ENCODE measurements at places on chromosomes 13 and 19.

GRCh38 chr19:40609561-40610395 is 8.6 kb downstream of the LTBP4 start:
- DNase-seq, result peak; percentile 96

- no peak for DNase-seq
Observed at GRCh38 chr13:34174671-34175145, 356.8 kb downstream of the RFC3 start.

DNA sequence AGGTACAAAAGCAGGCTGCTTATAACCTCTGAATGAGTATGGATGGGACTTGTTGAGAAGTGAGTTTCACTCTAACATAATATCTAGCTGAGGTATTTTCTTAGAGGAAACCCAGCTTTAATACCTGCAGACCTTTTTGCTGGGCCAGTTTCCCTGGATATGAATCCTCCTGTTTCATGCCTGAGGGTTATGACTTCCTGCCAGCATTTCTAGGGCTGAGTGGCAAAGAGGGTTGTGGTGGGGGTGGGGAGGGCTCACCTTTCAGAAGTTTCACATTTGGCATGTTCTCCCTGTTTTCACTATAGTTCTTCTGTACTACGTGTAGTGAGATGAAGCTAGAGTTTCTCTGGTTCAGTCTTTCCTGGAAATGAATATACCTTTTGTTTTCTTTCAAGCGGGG is 73.7 kb downstream of the LACC1 start:
- no peak for DNase-seq

DNA sequence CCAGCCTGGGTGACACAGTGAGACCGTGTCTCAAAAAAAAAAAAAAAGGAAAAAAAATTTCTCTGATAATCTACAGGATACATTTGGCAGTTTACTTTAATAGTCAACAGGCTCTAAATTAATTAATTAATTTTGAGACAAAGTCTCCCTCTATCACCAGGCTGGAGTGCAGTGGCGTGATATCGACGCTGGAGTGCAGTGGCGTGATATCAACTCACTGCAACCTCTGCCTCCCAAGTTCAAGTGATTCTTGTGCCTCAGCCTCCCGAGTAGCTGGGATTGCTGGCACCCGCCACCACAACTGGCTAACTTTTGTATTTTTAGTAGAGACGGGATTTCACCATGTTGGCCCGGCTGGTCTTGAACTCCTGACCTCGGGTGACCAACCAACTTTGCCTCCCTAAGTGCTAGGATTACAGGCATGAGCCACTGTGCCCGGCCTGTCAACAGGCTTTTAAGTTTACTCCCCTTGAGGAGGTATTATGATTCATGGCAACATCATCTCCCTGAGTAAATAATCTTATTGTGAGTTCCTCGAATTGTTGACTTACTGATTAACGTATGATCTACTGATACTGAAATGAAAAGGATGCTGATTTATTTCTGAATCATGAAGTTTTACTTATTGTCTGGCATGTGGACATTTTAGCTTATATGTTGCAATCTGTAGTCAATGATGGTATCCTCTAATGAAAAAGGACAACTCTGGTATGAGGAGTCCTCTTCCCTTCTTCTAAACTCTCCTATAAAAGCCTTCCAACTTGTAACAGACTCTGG is 21.3 kb upstream of the MTRF1 start:
- no peak for DNase-seq

DNA sequence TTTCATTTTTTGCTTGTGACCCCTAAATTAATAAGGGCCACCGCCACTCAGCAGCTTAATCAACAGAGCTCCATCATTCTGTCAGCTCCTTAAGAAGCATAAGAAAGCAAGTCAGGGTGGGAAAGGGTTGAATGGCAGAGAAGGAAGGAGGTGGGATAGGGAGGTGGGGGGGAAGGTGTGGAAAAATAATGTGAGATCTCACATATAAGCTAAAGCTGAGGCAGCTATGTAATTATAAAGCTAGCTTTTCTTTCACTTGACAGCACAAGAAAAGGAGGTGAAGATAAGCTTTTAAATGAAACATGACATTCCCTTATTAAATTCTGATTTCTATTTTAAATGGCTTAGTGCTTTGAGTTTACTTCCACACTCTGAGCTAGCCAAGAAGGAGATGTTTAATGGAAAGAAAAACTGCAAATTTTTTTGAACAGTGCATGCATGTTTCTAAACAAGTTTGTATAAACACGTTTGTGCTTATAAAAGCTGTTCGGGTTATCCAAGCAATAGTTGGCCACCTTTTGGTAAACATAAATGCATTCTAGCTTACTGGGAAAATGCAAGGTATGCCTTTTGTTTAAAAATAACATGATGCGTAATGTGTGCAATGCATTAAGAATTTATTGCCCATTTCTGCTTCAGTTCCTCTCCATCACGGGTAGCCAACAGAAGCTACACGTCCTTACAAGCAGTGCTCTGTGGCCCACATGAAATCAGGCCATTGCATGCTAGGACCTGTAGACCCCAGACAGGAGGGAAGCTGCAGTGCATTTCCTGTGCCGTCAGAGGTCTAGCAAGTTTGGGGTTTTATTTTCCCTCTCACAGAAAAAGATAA is 96.2 kb downstream of the LHFPL6 start:
- DNase-seq, result no peak

- no peak for DNase-seq
Observed at GRCh38 chr19:49908480-49909420, 12.1 kb upstream of the IL4I1 start.

GRCh38 chr13:40640845-40641458 is 25.5 kb downstream of the FOXO1 start:
- no peak for DNase-seq

- no peak for DNase-seq
Observed at GRCh38 chr13:43470610-43471009, 316.2 kb downstream of the ENOX1 start.

- no peak for DNase-seq
Observed at GRCh38 chr13:43014162-43014561, 9.2 kb upstream of the DNAJC15 start.

DNA sequence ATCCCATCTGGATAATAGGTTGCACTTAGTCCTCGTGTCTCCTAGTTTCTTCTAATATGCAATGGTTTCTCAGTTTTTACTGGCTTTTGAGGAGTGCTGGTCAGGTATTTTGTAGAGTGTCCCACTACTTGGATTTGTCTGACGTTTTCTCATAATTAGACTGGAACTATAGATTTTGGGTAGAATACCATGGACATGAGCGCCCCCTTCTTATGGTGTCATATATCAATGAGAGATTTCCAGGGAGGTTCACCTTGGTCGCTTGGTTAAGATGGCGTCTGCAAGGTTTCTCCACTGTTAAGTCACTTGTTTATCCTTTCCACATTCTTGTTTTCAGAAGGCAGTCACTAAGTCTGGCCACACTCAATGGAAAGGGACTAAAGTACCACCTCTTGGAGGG is 6.7 kb downstream of the SOHLH2 start:
- peak; percentile 55 for DNase-seq

DNA sequence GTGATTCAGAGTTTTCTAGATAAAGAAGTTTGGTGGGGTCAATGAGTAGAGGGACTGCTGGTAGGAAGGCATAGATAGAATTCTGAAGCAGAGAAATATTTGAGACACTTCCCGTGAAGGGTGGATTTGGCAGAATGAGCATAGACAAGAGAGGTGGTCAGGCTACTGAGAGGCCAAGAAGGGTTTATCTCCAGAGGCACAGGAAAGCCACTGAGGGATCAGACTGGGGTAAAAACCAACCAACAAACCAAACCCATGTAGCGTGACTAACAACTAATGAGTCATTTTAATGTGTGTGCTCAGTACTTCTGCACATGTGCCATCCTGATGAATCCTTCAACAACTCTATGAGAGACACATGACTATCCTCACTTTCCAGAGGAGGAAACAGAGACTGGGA is 60.0 kb upstream of the SERP2 start:
- DNase-seq, result no peak

DNA sequence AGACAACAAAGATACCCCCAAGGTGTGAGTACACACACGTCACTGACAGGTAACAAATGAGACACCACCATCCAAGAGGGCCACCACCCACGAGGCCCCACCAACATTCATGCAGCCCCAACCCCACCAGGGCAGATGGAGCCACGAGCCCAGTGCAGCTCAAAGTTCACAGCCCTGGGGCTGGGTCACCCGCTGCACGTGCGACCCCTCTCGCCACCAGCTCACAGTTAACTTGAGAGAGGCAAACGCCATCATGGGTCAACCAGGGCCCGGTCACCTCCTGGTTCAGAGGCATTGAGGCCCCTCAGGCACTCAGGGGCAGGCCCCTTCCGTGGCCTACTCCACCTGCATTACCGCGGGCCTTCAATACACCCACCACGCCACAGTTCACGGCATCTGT is 49.8 kb downstream of the EPS15L1 start:
- DNase-seq, result no peak

DNA sequence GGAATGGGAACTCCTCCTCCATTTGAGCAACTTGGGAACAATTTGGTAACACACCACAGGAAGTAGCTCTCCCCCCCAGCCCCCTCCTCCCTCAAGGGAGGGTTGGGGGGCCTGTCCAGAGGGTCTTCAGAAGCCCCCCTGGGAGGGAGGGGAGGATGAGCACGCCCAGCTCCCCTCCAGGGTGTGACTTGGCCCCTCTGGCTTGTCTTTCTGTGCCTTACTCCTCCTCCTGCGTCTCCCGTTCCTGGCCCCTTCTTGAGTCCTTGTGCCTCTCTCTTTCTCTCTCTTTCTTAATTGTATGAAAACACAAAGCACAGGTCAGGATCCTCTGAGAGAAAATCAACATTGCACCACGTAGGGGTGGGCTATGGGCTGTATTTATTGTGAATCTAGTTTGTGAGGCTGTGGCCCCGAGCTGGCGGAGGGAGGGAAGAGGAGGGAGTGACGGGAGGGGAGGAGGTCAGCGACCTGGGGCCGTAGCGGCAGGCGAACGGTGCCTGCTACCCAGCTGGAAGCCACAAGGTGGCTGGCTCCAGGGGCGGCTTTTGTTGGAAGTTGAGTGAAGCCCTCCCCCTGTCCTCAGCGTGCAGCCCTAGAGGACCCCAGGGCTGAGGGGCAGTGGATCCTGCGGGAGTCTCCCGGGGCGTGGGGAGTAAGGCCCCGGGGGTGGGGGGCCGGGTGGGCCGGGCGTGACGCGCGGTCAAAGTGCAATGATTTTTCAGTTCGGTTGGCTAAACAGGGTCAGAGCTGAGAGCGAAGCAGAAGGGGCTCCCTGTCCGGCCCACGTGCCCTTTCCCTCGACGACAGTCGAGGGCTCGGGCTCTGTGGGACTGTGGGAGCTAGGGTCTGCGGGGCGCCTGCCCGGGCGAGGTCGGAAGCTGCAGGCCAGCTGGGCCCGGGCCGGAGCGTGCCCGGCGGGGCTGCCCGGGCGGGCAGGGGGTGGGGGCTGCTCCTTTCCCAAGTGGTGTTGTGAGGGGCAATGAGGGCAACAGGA is 6.4 kb downstream of the LYL1 start:
- peak; percentile 74 for DNase-seq

- DNase-seq, result no peak
Observed at GRCh38 chr13:60945396-60945795, 470.3 kb downstream of the PCDH20 start.

DNA sequence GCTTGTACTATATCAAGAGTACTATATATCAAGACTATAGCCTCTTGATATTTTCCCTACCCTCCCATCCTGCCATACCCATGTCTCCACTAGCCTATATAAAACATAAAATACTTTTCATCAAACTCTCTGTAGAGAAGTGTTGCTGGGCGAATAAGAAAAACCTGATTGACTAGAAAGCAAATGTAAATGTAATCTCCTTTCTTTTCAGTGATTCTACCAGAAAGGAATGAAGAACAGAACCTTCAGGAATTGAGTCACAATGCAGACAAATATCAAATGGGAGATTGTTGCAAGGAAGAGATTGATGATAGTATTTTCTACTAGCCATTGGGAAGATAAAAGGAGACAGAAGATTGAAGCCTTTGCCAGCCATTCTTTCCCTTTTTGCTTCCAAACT is 89.2 kb downstream of the KCNRG start:
- DNase-seq, result no peak

- no peak for DNase-seq
Observed at GRCh38 chr19:54189145-54189734, at the start of gene MBOAT7. Gene MBOAT7 (minus strand): TSS chr19:54189580. CDS start chr19:54188508, 1,072 bp downstream.

- DNase-seq, result peak; percentile 78
Observed at GRCh38 chr19:35718345-35719041, 690 bp downstream of the KMT2B start.

GRCh38 chr19:55620410-55621204 is 3.8 kb downstream of the ZNF784 start:
- peak; percentile 40 for DNase-seq

GRCh38 chr19:58181902-58182576 is 822 bp upstream of the ZNF274 start:
- peak; percentile 90 for DNase-seq

- DNase-seq, result peak; percentile 40
Observed at GRCh38 chr19:2495130-2495641, 19.3 kb downstream of the GADD45B start.

GRCh38 chr13:48908381-48909055 is 67.2 kb upstream of the FNDC3A start:
- no peak for DNase-seq

GRCh38 chr19:30144242-30144758 is 202.3 kb downstream of the URI1 start:
- DNase-seq, result no peak

DNA sequence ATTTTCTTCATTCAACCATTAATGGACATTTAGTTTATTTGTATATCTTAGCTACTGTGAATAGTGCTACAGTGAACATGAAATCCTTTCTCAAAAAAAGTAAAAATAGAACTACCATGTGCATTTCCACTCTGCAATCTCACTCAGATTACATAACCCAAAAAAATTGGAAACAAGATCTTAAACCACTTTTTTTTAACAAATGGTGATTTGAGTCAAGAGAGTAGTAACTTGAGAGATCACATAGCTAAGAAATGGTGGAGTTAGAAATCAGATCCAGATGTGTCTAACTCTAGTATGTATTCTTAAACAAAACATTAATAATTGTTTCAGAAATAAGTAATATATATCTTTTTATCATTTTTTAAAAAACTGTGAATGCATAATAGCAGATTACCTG is 318.3 kb upstream of the SGCG start:
- no peak for DNase-seq

- no peak for DNase-seq
Observed at GRCh38 chr19:8117991-8118390, 31.4 kb downstream of the FBN3 start.

DNA sequence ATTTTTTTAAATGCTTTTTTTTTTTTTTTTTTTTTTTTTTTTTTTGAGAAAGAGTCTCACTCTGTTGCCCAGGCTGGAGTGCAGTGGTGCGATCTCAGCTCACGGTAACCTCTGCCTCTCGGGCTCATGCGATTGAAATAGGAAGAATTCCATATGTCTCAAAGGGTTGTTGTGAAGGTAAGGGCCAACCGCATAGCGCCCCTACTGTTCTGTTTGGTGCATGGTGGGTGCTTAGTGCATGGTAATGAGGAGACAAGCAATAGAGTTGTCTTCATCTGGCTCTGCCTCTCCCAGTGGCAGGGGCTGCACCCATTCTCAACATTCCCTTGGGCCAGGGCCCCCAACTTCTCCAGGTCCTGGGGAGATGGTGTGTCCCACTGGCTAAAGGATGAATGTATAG is 68.7 kb downstream of the RASL11A start:
- peak; percentile 81 for DNase-seq

GRCh38 chr19:29006057-29006735 is 206.8 kb downstream of the UQCRFS1 start:
- no peak for DNase-seq
